Activated naive CD4-positive, alpha-beta T cell treated with anti-CD3 and anti-CD28 coated beads, Interleukin-2, amount 50 U/mL, for 72 hours (primary cell): ENCODE measurements at places on chromosomes 3 and 15. TPM values are rescaled to one million over a fixed set of nuclear protein-coding genes. Genes with fewer than 3 reads are reported as not detected.

GRCh38 chr3:45781271-45781670 lies 15.1 kb downstream of the SLC6A20 start:
- DNase-seq, result no peak

The ERC2 gene
- total RNA-seq, result not detected

The GOLGA6D gene
- total RNA-seq, result 0.14 TPM

- no peak for DNase-seq
These were observed 22.3 kb upstream of the SACM1L start for GRCh38 chr3:45666757-45667431.

DNA sequence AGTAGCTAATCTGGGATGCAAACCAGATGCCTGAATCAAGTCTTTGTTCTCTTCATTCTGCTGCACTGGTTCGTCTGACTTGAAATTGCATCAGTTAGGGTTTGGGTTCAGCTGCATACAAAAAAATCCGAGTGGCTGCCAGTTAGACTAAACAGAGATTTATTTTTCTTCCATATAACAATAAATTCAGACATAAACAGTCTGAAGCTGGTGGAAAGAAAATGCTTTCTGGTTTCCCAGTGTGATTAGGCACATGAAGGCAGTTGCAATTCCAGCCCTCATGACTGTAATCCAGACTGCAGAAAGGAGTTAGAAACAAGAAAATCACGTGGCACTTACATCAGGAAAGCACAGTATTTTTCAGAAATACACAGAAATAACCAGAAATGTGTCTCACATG lies 930.7 kb downstream of the MCTP2 start:
- no peak for DNase-seq

DNA sequence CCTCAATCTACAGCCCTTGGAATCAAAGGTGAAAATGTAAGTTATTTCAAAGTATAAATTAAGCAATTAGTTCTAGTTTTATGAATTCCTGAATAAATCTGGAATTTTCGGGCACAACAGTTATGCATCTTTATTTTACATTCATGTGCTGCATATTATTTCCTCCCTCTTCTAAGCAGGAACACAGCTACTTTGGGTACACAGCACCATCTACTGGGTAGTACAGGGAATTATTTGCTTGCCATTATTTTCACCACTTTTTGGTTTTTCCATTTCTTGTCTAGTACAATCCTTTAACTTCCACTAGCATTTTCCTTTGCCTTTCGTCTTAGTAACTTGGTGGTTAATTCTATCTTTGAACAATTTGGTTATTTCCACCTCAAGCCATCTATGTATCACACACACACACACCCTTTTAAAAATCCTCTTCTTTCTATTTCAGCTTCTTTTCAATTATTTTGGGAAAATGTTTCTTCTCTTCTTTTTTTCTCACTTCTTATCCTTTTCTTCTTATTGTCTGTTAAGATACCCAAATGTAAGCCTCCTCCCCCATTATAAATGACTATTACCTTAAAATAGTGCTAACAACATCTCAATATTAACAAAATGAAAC lies 451.0 kb downstream of the MFSD1 start:
- no peak for DNase-seq

- no peak for DNase-seq
These were observed 60.2 kb downstream of the AMOTL2 start for GRCh38 chr3:134313847-134314587.

The XCR1 gene
- not detected for total RNA-seq

The ZBED2 gene
- total RNA-seq, result 306 TPM

DNA sequence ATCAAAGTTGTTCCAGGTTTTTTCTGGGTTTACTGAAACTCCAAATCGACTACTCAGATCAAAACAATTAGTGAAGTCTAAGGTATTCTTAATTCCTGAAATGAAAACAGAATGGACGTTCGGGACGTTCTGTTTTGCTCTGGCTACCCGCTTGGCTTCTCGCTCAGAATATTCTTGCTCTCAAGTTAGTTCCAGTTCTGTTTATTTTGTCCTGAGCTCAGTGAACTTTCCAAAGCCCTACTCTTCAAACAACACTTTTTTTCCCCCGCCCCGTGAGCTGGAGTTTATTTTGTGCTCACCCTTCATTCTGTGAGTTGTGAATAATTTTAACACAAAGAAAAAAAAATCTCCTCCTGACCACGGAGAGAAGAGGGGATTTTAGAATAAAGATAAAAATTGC lies 72.6 kb downstream of the SAMMSON start:
- DNase-seq, result no peak

DNA sequence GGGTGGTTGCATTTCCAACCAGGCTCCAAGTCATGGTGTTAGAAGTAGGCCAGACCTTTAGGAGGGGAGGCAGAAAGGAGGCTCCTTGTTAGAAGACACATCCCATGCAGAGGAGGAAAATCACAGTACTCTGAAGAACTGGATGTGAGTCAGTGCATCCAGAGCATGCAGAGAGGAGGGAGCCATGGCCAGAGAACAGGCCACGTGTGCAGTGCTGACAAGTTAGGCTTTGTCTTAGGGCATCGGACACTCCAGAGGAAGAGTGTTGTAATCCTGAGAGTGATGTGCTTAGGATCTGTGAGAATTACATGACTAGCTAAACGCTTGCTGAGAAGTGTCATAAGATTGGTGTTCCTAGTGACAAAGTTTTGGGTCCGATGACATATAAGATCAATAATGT lies 456.5 kb upstream of the THRB start:
- DNase-seq, result no peak

The CFAP20DC gene
- 2.7 TPM for total RNA-seq

DNA sequence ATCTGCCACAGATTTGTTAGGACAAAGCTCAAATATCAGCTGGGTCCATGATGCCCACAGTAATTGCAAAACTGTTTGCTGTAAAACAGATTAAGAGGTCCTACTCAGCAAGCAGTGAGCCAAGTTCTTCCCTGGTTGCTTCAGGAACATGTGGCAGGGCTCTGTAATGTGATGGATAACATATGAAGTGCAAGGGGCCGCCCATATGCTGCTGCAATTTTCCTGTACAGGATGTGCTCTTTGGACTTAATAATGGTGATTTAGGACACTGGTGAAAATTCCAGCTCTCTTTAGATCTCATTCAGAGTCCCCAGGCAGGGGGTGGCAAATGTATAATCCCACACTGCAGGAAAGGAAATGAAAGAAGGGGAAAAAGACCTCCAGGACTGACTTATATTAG lies 289.4 kb downstream of the LSAMP start:
- DNase-seq, result no peak

DNA sequence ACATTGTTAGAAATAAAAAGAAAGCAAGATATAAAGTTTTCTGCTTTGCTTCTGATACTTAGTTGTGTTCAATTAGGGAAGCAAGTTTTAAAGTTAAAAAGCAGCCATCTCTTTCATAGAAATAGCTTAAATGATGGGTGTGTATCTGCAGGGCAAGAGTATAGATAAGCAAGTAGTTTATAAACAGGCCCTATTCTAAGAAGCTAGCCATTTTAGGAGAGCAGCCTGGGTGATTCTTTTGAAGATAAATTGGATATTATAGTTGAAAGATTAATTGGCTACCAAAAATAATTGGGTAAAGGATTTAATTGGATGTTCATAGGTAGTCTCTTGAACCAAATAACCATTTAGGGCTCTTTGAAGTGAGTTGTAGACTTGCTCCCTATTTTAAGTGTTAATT lies 5.6 kb downstream of the EIF3J start:
- DNase-seq, result no peak

GRCh38 chr15:71129669-71130068 lies 14.4 kb downstream of the THSD4 start:
- DNase-seq, result no peak

- DNase-seq, result peak; percentile 47
These were observed 211.3 kb downstream of the TBC1D2B start for GRCh38 chr15:77866186-77866585.

DNA sequence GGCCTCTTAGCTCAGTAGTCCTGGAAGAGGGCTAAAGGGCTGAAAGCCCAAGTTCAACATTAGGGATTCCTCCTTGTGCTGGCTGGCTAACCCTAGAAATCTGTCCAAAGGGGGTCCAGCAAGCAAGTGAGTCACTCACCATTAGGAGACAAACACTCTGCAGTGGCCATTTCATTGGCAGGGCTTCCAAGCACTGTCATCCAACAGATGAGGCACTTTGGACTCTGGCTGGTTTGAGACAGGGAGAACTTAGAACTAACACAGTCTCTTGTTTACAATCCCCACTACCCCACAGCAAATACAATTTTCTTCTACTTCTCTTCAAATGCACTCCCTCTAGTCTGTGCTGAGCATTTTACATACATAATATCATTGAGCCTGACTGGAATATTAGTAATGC lies 10.1 kb upstream of the WNT5A start:
- no peak for DNase-seq

- DNase-seq, result no peak
These were observed 16.6 kb downstream of the TPRA1 start for GRCh38 chr3:127573912-127574311.

DNA sequence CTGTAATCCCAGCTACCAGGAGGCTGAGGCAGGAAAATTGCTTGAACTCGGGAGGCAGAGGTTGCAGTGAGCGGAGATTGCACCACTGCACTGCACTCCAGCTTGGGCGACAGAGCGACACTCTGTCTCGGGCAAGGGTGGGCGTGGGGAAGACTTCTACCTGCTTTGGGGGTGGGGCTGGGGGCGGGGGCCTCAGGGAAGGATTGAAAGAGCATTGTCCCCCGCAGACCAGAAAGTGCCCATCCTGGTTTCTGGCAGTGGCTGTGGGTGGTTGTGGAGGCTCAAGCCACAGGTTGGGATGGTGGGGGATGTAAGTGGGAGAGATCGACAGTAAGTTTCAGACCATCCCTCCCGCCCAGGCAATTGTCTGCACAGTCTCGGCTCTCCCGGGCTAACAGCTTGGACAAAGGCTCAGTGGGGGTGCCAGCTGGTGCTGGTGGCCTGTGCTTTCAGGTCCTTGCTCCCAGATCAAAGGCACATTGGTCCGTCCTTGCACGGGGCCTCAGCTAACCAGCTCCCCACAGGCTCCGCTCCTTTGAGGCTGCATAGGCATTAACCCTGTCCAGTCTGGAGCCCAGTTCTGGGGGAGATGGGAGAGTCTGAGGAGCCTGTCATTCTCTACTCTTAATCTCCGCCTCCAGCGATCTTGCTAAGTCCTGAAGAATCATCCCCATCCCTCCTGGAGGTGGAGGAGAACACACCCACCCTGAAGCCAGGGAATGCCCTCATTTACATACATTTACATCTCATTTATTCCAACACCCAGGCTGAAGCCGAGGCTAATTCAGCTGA lies 8.6 kb downstream of the SCN5A start:
- DNase-seq, result no peak

- DNase-seq, result no peak
These were observed 87.3 kb upstream of the SNTN start for GRCh38 chr3:63565220-63565619.

- no peak for DNase-seq
These were observed 433.3 kb downstream of the RAP2B start for GRCh38 chr3:153595186-153595815.

DNA sequence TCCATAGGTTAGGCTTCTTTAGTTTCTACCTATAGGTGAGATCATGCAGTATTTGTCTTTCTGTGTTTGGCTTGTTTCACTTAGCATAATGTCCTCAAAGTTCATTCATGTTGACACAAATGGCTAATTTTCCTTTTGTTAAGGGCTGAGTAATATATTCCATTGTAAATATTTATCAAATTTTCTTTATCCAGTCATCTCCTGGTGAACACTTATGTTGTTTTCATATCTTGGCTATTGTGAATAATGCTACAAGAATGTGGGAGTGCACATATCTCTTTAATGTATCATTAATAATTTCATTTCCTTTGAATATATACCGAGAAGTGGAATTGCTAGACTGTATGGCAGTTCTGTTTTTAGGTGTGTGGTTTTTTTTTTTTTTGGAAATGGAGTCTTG lies 250.9 kb upstream of the SEMA6D start:
- DNase-seq, result no peak

The HIGD2B gene
- total RNA-seq, result 0.27 TPM

DNA sequence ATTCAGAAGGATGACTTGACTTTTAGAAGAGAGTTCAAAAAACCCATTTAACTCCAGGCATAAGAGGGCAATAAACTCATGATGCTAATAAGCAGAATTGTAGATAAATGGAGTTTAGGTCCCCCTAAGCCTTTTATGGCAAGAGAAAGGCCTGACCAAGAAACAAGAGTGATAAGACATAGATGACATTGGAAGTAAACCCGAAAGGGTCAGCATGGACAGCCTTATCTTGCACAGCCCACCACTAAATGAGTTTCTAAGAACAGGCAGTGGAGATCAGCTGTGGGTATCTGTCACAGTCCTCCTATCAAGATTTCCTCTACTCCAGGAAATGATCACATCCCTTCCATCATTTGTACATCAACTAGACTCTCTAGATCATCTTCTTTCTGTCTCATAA lies 457.9 kb upstream of the ADAMTS9 start:
- DNase-seq, result no peak

GRCh38 chr3:138289701-138290100 lies 40.0 kb downstream of the NME9 start:
- DNase-seq, result no peak

GRCh38 chr3:49170744-49171118 lies 667 bp upstream of the KLHDC8B start:
- no peak for DNase-seq

- DNase-seq, result no peak
These were observed 253.9 kb downstream of the EDEM1 start for GRCh38 chr3:5441401-5441800.

DNA sequence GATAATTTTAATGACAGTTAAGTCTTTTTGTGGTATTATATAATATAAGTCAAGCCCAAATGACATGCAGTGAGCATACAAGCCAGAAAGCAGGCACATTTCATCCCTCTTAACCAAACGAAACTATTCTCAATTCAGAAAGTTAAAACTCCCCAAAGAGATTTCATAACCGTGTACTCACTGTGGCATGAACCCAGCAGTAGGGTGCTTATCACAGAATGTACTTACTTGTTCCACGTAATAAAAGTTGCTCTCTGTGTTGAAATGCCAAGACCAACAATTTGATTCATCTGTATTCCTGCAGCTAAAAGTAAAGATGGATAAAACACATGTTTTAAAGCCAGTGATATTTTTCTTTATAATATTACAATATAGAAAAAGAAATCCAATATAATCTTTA lies 12.1 kb downstream of the GK5 start:
- no peak for DNase-seq

- DNase-seq, result no peak
These were observed 23.3 kb upstream of the TMEM158 start for GRCh38 chr3:45249391-45249790.

- DNase-seq, result no peak
These were observed 165.9 kb downstream of the POLR2M start for GRCh38 chr15:57872281-57873030.

DNA sequence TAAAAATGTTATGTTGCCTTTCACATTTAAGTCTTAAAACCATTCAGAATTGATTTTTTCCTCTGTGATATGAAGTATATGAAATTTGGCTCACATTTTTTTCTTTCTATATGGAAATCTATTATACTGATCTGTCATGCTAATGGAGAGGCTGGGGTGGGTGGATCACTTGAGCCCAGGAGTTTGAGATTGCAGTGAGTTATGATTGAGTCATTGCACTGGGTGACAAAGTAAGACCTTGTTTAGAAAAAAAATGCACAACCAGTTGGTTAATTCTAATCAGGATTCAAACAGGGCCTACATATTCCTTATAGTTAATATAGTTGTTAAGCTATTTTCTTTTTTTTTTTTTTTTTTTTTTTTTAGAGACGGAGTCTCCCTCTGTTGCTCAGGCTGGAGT lies 230.5 kb downstream of the MFSD1 start:
- DNase-seq, result no peak

The HYAL3 gene
- total RNA-seq, result 6.6 TPM

The ZPLD1 gene
- not detected for total RNA-seq
